ENCODE measurements at places on chromosomes 2 and 18.

DNA sequence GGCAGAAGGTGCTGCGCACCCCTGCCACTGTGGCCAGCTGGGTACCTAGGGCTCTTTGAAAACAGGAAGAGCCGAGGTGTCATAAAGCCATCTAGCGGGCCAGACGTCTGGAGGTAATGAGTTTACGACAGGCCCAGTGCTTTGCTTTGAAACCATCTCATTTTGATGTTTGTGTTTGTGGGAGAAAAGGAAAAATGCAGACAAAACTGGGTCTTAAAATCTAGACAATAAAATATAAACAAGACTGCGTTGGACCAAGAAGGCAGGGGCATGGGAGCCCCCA lies 3.2 kb downstream of the HOXD9 start:
- no peak for DNase-seq

DNA sequence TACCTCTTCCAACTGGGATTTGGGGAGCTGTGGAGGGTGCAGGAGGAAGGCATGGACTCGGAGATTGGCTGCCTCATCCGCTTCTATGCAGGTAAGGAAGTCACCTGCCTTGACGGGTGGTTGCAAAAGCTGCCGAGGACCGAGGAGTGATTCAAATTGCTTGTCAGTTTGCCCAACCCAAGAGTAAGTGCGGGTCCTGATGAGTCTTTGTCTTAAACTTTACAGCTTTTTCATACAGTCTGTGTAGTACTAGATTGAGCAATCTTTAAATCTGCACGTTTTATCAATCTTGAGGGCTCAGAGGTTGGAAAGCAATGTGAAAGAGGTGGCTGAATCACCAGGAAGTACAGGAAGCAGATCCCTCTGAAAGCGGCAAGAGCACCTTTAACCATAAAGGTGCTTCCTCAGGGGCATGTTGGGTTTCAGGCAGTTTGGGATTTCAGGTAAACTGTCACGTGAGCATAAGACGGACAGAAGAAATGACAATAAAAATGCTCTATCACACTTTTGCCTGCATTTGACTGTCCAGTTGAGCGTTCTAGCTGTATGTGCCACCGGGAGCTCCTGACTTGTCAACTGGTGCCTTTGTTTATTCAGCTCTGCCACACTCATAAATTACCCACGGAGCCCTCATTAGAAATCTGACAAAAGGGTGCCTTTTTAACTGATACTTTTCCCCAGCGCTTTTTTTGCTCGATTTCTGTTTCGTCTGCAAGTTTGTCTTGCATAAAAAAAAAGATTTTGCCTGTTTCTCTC lies 2.0 kb downstream of the PHLPP1 start:
- DNase-seq = no peak

GRCh38 chr2:49225126-49225525 lies 70.8 kb upstream of the FSHR start:
- DNase-seq = no peak

GRCh38 chr2:219029829-219030165 lies 11.5 kb downstream of the CFAP65 start:
- DNase-seq = peak; percentile 89

- no peak for DNase-seq
These were observed 183.2 kb upstream of the SMAD2 start for GRCh38 chr18:48113691-48114090.

DNA sequence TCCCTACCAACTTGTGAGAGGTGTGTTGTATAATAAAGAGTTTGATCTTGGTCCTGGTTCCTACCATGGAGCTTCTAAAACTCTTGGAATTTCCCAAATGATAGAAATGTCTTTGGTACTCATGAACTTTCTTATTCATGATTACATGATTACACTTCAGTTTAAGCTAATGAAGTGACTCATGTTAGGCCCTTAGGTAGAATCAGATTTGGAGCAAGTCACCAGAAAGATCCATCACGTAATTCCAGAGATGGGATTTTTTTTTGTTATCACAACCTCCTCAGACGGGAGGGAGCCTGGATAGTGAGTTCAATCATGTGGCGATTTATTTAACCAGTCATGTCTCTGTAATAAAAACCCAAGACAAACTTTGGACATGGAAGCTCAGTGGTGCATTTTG lies 1287.6 kb upstream of the ZEB2 start:
- DNase-seq = no peak

- no peak for DNase-seq
These were observed 594.2 kb upstream of the NXPH2 start for GRCh38 chr2:139374296-139374850.

GRCh38 chr2:181848261-181848886 lies 43.2 kb upstream of the ITPRID2 start:
- DNase-seq = no peak

DNA sequence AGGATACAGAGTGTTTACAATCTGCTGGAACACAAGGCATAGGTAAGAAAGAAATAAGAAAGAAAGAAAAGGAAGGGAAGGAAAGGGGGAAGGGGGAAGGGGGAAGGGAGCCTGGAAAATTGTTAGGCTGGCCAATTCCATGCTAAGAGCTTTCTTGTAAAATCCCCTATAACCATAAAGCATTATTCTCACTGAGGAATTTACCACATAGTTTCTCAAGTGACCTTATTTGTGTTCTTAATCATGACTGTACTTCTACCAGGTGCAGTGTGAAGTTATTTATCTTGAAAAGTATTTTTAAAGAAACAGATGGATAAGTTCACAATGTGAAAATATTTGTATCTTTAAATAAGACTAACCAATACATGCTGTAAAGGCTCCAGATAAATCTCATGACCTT lies 39.2 kb upstream of the KIDINS220 start:
- no peak for DNase-seq

GRCh38 chr18:32968248-32968647 lies 195.4 kb upstream of the KLHL14 start:
- no peak for DNase-seq

DNA sequence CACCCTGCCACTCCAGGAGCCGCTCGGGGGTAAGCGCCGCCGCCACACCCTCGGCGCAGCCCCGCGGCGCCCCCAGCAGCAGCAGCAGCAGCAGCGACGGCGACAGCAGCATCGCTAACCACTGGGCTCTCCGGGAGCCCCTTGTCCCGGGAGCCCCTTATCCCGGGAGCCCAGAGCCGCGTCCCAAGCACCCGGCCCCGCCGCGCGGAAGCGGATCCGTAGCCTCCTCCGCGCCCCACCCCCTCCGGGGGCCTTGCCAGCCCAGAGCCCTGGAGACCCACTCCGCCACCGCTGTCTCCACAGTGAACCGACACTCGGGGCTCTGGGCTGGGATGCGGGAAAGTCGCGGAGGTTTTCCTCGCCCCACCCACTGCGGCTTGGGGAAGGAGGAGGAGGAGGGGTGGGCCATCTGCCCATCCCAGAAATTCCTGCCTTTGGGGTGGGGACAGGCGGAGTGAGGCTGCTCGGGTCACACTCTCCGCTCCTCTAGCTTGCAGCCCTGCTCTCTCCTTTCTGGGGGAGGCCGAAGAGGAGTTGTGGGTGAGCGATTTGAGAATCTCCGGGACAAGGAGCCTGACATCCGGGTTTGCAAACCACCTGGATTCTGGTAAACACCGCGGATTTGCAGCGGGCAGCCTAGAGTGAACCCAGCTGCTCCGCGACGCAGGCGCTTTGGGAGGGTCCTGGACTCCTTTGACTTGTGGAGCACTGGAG lies at the start of gene PLA2R1:
Gene PLA2R1, minus strand, starts transcription at position 324 of the 714 bp plus-strand sequence. Its CDS starts 212 bp downstream, at position 112.
- DNase-seq = peak; percentile 74
